Activated T-helper 1 cell treated with anti-CD3 and anti-CD28 coated beads, Interleukin-2, amount 50 U/mL, for 16 hours (primary cell): ENCODE measurements at places on chromosomes 1 and 21.

DNA sequence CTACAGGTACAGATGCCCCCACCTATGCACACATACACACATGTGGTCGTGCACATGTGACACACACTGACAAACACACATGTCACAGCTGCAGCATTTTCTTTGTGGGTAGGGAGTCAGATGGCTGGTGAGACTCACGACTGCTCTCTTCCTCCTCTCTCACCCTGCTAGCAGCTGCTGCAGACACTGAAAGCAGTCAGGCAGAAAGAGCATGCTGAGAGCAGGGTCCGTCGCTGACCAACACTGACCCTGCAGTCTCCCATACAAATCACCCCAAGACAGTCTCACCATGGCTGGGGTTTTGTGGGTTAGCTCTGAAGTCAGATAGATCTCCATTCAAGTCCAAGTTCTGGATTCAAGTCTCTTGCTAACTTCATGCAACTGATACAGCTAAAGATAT, 188.3 kb downstream of the ASTN1 start:
- DNase-seq = no peak

- DNase-seq = no peak
These were observed 37.5 kb downstream of the NEXN start for GRCh38 chr1:77925956-77926355.

DNA sequence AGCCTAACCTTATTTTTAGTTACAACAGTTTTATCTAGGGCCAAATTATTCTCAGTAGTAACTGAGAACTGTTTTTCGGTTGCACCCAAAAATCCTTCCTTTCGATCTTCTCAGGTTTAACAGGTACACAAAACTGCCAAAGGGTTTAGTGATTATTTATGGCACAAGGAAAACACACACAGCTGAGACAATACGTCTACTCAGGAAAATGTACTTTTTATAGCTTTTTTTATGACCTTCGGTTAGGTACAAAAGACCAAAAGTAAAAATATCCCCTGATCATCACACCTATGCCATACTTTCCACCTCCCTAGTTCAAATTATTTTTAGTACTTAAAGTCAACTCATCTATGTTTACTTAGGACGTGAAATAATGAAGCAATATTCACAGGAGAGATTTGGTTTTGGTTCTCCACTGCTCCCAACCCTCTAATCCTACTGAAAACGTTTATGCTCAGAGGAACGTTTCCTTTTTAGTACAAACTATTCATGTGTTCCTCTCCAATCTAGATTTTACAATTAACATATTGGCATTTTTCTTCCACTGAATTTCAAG, 48.7 kb downstream of the TTLL7 start:
- no peak for DNase-seq

DNA sequence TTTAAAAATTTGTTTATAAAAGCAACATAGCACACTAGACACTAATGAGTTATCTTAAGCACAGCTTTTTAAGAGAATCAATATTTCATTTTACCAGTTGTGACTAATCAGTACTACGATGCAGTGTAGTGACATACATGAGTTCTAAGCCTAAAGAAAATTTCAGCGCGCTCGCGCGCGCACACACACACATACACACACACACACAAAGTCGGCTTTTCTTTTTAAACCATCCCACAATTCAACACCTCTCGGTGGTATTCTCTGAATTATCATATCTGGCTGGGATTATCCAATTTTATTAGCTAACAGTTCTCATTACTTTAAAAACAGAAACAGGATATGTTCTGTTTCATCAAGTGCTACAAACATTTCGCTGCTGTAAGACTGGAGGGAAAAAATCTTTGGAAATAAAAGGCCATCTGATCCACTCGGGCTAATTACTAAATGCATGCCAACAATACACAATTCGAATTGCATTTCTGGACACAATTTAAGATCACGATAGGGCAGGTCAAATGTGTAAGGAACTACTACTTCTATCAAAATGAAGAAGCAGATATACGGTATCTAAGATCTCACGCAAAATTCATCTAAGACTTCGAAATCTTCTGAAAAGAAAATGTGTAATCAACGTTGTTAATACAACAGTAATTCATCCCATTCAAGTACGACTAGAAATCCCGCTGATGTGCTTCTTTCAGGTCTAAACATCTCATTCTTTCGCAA, 1.2 kb downstream of the TUT4 start:
- peak; percentile 17 for DNase-seq
